Endothelial cell (in vitro differentiated cells): ENCODE measurements at places on chromosomes 12 and 14.

GRCh38 chr12:84856156-84856900 lies 56.3 kb downstream of the SLC6A15 start:
- no peak for DNase-seq

DNA sequence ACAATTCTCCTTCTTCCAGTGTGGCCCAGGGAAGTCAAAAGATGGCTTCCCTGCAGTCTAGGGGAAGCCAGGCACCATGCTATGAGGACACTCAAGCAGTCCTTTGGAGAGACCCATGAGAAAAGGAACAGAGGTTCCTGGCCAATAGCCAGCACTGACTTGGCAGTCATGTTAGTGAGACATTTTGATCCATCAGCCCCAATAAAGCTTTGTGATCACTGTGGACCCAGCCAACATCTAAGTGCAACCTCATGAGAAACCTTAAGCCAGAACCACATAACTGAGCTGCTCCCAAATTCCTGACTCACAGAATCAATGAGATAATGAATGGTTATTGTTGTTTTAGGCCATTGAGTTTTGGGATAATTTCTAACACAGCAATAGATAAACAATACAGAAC lies 51.0 kb upstream of the NAP1L1 start:
- no peak for DNase-seq

- DNase-seq, result no peak
Observed at GRCh38 chr14:75800792-75801191, 139.7 kb downstream of the TTLL5 start.

GRCh38 chr12:104026841-104027599 lies 23.0 kb downstream of the GLT8D2 start:
- no peak for DNase-seq

GRCh38 chr12:123839826-123840225 lies 77.7 kb downstream of the DNAH10 start:
- DNase-seq, result no peak

GRCh38 chr14:88188745-88189416 lies 134.2 kb downstream of the KCNK10 start:
- DNase-seq, result no peak

DNA sequence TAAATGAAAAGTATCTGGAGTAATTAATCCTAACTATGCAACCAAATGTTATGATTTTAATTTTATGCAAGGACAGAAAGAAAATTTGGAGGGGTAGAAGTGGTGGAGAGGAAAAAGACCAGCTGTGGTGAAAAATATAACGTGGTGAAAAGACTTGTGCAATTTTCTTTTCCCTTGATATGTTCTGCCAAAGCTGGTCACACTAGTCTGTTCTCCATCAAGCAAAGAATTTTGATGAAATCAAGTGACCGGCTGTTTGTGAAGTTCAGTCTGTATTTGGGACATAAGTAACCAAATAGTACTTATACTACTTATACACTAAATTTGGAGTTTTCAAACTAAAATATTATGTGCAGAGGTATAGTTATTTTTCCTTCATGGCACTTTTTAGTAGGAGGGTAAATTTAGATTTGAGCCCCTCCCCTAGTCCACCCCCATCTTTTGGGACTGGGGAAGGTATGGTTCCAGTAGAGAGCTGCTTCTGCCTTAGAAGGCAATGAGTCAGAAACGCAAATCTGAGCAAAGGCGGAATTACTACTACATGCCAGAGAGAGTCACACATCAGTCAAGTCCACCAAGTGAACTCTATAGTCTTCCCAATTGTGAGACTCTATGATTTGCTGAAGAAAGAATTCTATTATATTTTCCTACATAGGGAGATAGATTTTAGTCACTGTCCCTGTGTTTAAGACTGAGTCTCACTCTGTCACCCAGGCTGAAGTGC lies 229.7 kb downstream of the SLC25A21 start:
- DNase-seq, result no peak

DNA sequence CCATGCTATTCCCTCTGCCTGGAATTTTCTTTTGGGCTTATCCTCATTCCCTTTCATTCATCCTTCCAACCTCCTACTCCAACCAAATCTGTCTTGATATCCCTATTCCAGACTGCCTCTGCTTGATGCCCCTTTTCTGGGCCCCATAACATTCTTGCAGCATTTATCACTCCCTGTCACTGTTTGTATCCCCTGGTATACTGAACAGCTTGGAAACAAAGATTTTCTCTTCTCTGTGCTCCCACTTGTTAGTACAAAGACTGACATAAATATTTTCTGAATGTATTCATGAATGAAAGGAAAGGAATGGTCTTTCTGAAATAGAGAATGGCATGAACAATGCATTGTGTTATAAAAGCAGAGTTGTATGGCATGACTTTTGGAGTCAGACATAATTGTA lies 7.5 kb downstream of the IRAK4 start:
- DNase-seq, result no peak

GRCh38 chr12:22355011-22355580 lies 20.6 kb upstream of the ST8SIA1 start:
- DNase-seq, result no peak
